NCI-H187 treated with DMSO at 0.1 percent for 48 hours (cell line): ENCODE measurements at places on chromosomes 5 and 9.
A peak's percentile ranks its signal among the peaks of the same experiment; 100 is the strongest.

DNA sequence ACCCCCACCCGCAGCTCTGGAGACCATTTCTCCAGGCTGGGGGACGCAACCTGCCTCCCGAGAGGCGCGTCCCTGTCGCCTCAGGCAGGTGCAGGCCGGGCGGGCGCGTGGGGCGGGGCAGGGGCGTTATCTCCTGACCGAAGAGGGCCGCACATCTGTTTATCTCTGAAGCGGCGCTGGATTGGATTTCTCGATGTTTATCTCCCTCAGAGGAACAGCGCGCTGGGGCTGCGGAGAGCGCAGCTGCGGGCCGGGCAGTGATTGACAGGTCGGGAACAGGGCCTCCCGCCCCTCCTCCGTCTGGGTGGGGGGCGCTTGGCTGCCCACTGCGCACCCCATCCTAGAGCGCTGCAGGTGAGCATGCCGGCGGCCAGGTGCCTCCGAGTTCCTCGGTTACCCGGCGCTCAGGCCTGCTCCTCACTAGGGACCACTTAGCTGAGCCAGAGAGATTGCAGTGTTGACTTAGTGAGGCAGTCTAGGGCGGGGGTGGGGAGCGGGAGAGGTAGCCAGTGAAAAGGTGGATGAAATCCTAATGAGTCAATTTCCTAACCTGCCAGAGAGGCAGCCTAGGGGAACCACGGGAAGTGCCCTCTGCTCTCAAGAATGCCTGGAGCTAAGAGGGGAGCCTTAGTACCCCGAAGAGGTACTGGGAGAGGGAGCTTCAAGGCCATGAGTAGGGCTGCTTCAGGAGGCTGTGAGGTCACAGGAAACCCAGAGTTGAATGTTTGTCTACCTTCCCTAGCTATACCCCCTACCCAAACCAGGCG lies 39.6 kb upstream of the TIFAB start:
- peak; percentile 78 for DNase-seq

- DNase-seq, result no peak
Measured at GRCh38 chr9:95073918-95074317, 243.6 kb downstream of the FANCC start.

GRCh38 chr5:54580997-54581811 lies 63.6 kb downstream of the SNX18 start:
- no peak for DNase-seq

GRCh38 chr9:116855881-116856662 lies 169.0 kb downstream of the TRIM32 start:
- DNase-seq, result no peak

DNA sequence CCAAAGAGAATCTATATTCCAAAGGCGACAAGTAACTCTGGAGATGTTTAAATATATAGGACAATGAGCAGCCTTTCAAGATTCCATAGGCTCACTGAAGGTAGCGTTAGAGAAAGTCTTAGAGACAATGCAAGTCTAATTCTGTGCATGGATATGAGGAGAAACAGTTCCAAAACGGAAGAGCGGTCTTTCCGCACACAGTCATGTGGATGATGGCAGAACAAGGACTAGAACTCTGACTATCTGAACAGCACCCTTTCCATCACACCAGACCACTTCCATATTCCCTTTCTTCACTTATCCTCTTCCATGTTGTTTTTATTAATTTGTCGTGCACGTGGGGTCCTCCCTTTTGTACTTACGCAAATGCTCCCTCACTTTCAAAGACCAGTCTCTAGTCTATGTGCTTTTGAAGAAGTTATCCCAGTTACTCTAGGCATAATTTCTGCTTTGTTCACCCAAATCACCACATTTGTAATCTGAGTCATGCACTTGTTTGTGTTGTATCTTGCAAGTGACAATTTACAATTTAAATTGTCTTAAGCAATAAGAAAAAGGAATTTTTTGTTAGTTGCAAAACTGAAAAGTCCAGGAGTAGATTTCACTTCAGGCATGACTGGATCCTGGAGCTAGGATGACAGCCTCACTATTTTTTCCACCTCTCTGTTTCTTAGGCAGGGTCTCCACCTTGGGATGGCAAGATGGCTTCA lies 116.0 kb upstream of the ADRA1B start:
- no peak for DNase-seq
